ENCODE measurements at places on chromosomes 13 and 19.

DNA sequence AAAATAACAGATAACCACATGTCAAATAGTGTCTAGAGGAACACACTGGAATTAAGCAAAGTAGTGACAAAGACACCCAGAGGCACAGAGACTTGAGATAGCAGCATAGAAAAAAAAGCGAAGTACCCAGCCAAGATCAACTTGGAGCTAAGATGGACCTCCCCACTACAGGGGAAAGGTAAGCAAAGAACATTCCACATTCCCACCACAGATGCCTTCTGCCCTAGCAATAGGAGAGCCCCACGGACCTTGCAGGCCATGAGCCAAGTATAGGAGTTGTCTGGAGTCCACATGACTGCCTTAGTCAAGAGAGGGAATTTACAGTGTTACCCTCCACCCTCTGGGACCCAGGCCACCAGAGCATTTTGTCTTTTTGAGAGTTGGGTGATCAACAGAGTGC lies 110.7 kb upstream of the SPRY2 start:
- H3K4me1 ChIP-seq, result no peaks in the 10 kb centered on the region
- no peak overlapping the region for H3K27ac ChIP-seq
- H3K36me3 ChIP-seq, result no peaks in the 10 kb centered on the region
- no peak overlapping the region for H3K4me3 ChIP-seq

DNA sequence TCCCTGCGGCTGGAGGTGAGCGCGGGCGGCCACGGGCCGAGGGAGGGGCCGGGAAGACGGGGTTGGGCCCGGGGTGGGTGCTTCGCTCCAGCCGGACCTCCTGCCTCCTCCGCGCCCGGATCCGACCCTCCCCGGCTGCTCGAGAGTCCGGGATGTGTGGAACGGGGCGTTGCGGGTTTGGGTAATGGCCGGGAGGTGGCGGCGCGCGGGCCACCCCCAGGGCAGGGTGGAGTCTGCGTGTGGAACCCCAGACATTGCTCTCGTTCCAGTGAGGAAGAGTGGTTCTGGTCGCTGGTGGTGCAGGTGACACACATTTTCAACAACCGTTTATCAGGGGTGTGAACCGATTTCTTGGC lies 38.8 kb downstream of the ARHGEF7 start:
- peak overlapping the region; percentile 2 for H3K27ac ChIP-seq
- no peak for DNase-seq
- H3K4me1 ChIP-seq, result peaks cover 6% of the 10 kb centered on the region
- no peaks in the 10 kb centered on the region for H3K27me3 ChIP-seq
- H3K36me3 ChIP-seq, result no peaks in the 10 kb centered on the region

DNA sequence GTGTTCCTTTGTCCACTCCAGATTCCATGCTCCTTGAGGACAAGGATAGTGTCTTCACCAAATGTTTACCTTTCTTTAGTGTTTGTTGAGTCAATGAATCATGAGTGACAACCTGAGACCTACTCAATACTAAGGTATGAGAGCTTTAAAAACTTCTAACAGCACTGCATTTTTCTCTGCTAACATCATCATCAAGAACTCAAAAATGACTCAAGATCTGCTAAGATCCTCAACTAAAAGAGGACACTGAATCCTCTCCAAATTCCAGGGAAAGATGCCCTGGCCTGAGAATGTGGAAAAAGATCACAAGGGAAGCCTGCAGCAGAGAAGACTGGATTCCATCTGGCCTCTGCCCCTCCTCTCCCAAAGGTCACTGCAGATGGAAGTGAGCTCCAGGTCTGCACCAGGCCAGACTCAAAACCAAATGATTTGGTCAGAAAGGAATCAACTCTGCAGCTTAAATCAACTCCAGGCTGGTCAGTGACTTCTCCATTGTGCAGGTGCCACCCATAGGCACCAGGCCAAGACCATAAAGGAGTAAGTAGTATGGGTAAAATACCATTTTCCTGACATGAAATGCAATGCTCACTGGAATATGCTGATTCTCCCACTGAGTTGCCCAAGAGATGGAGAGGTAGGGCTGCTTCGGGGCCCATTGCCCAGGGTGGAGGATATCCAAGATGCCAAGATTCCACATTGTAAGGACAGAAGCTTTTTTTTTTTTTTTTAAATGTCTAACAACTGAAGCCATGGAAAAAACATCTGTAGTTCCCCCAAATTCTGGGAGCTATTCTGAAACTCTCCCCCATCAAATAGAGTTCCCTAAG lies 89.5 kb upstream of the DOCK9 start:
- no peak overlapping the region for H3K4me3 ChIP-seq
- no peak overlapping the region for H3K27ac ChIP-seq
- no peaks in the 10 kb centered on the region for H3K4me1 ChIP-seq
- no peaks in the 10 kb centered on the region for H3K36me3 ChIP-seq
- no peaks in the 10 kb centered on the region for H3K27me3 ChIP-seq
- no peak for DNase-seq

GRCh38 chr13:53052675-53053074 lies 24.1 kb downstream of the OLFM4 start:
- no peak for DNase-seq
- no peak overlapping the region for H3K4me3 ChIP-seq
- no peaks in the 10 kb centered on the region for H3K4me1 ChIP-seq
- no peaks in the 10 kb centered on the region for H3K27me3 ChIP-seq
- no peak overlapping the region for H3K27ac ChIP-seq

GRCh38 chr19:5358173-5358800 lies 17.7 kb upstream of the PTPRS start:
- no peaks in the 10 kb centered on the region for H3K27me3 ChIP-seq
- no peaks in the 10 kb centered on the region for H3K4me1 ChIP-seq
- no peaks in the 10 kb centered on the region for H3K36me3 ChIP-seq
- no peak overlapping the region for H3K4me3 ChIP-seq
- H3K27ac ChIP-seq, result no peak overlapping the region

- no peaks in the 10 kb centered on the region for H3K27me3 ChIP-seq
- no peaks in the 10 kb centered on the region for H3K36me3 ChIP-seq
- H3K4me3 ChIP-seq, result no peak overlapping the region
- DNase-seq, result no peak
- no peak overlapping the region for H3K27ac ChIP-seq
Observed at GRCh38 chr13:86946734-86947133, 724.4 kb upstream of the SLITRK5 start.

DNA sequence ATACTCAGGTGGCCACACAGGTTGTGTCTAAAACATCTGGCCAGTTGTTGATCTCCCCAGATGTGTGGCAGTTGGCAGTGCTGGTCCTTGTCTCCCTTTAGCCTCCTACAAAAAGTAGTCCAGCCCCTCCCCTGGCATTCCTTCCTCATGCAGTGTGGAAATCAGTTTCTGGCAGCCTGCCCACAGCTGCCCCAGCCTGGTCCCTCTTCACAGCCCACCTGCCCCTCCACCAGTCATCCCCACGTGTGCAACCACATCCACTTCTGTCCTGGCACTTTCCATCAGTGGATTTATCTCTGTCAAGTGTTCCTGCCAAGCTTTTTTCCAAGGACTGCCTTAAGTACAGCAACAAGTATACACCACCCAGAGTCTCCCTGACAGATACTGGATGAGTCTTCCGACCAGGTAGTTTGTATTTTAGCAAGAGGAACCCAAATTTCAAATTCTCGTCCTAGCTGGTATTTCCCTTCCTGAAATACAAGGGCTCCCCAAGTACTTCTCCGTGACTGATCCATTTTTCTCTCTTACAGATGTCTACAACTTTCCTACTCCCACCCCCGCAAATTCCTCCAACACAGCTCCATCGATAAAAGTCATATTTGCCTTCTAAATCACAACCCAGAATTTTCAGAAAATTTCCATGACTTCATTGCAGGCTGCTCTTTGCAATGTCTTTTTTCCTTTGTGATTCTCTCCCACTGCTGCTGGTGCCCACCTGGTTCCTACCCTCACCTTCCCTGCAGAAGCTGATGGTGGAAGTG lies 313.5 kb downstream of the FOXO1 start:
- H3K27ac ChIP-seq, result peak overlapping the region; percentile 11
- DNase-seq, result no peak
- H3K36me3 ChIP-seq, result no peaks in the 10 kb centered on the region
- no peaks in the 10 kb centered on the region for H3K27me3 ChIP-seq

DNA sequence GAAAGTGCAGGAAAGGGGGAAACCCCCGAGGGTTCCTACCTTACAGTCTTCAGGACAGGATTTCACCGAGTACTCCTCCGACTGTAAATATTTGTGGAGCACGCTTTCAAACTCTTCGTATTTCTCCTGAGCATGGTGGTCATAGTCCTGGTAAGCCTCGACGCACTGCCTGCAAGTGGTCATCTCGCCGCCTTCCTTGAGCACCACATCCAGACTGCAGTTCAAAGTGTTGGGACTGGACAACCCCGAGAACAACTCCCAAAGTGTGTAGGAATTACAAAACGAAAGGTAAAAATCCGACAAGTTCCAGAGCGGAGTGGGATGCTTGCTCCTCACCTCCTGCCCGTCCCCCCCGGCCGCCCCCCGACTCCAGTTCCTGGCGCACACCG lies 349.7 kb downstream of the LIG4 start:
- H3K27ac ChIP-seq, result no peak overlapping the region
- no peaks in the 10 kb centered on the region for H3K27me3 ChIP-seq
- H3K4me3 ChIP-seq, result no peak overlapping the region
- no peaks in the 10 kb centered on the region for H3K4me1 ChIP-seq
- no peak for DNase-seq

- H3K27me3 ChIP-seq, result no peaks in the 10 kb centered on the region
- H3K27ac ChIP-seq, result no peak overlapping the region
- DNase-seq, result no peak
Observed at GRCh38 chr19:7385062-7385461, 36.3 kb downstream of the ARHGEF18 start.

GRCh38 chr19:39336483-39336882 lies 640 bp upstream of the GMFG start:
- no peaks in the 10 kb centered on the region for H3K36me3 ChIP-seq
- no peak for DNase-seq
- no peak overlapping the region for H3K4me3 ChIP-seq
- no peak overlapping the region for H3K27ac ChIP-seq
- no peaks in the 10 kb centered on the region for H3K4me1 ChIP-seq

DNA sequence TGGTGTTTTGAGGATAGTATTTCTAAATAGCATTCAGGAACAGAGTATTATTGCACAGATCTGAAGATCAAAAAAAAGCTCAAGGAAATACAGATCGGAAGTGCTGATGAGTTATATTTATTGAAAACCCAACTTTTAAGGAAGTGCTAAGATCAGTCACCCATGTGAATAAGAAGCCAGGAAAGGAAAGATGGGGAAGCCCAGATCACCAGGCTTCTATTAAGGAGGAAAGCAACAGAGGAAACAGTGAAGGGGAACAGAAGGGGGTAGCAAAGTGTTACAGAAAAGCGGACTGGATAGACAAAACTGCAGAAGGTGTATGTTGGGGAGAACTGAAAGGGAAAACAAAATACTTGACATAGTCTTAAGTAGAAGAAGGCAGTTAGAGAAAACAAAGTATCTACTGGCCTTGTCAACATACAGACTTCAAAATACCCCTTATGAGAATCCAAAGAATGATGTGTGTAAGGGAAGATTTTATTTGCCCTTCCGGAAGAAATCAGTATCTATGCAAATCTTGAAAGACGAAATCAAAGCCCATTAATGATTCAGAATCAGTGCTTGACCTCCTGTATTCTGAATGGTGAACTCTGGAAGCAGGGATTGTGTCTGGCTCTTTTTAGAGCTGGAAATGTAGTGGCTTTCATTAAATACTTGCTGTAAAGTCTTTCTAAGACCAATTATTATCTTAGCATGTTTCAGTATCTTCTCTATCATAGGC lies 12.1 kb downstream of the UFM1 start:
- no peaks in the 10 kb centered on the region for H3K36me3 ChIP-seq
- no peak overlapping the region for H3K27ac ChIP-seq
- H3K4me3 ChIP-seq, result no peak overlapping the region
- no peaks in the 10 kb centered on the region for H3K4me1 ChIP-seq

- H3K27ac ChIP-seq, result no peak overlapping the region
- DNase-seq, result no peak
- H3K27me3 ChIP-seq, result no peaks in the 10 kb centered on the region
Observed at GRCh38 chr19:7992575-7992974, 12.9 kb downstream of the ELAVL1 start.

GRCh38 chr13:112873851-112874750 lies 94.9 kb upstream of the MCF2L start:
- H3K36me3 ChIP-seq, result no peaks in the 10 kb centered on the region
- no peaks in the 10 kb centered on the region for H3K4me1 ChIP-seq
- no peak overlapping the region for H3K4me3 ChIP-seq
- H3K27ac ChIP-seq, result no peak overlapping the region

DNA sequence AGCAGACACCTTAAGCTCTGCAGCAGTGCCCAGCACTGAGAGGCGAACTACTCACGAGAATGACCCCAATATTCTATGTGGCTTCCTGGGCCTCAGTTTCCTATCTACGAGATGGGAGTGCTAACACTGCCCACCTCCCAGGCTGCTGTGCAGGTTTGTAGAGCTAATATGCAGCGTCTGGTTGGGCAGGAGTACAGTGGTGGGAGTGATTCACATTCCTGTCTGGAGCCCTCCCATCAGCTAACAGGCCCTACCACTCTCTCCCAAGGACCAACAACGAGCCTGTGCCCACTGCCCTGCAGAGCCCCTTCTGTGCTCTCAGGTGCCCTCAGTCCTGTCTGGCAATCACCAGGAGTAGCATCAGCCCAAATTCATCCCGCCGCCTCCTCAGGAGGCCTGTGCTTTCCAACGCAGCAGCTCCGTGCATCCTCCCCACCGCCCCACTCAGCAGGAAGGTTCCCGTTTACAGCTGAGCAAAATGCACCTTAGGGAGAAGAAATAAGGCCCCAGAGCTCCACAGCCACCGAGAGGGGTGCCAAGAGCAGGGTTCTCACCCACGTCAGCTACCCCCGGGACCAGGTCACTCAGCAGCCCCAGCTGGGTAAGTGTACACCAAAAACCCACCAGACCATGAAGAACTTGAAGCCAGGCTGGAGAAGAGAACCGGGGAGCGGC lies 6.6 kb downstream of the AKT2 start:
- H3K36me3 ChIP-seq, result no peaks in the 10 kb centered on the region
- no peak overlapping the region for H3K4me3 ChIP-seq
- no peaks in the 10 kb centered on the region for H3K4me1 ChIP-seq
- no peaks in the 10 kb centered on the region for H3K27me3 ChIP-seq
- DNase-seq, result peak; percentile 43
- H3K27ac ChIP-seq, result no peak overlapping the region

DNA sequence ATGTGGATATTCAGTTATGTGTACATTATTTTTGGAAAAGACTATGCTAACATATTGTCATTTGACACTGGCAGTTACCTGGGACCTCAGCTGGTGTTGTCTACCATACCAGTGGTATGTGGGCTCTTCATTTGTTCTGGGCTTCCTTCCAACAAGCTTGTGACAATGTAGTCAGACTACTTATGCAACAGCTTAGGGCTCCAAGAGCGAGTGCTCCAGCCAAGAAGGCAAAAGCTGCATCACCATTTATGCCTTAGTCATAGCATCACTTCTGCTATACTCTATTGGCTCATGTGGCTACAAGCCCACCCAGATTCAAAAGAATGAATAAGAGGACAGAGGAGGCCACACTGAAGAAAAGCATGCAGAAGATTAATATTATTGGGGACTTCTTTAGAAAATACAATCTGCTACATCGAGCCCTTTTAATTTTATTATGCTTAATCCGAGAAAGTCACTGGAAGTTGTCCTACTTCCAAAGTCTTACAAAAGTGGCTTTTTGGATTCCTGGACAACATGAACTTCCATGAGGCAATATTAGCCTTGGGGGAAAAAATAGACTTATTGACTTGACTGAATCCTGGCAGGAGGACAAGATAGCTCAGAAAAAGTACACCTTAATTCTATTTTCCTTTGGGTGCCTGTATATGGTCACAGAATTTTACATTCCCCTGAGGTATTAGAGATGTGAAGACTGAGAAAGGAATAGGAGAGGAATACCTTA lies 529.4 kb upstream of the HTR2A start:
- DNase-seq, result peak; percentile 53
- no peaks in the 10 kb centered on the region for H3K4me1 ChIP-seq
- no peaks in the 10 kb centered on the region for H3K27me3 ChIP-seq
- H3K4me3 ChIP-seq, result no peak overlapping the region

All from aorta (tissue), 5 donors.